ENCODE measurements at places on chromosomes 2 and 18. TPM values are rescaled to one million over a fixed set of nuclear protein-coding genes. Genes with fewer than 3 reads are reported as not detected.

Gene NT5C1B
- not detected for total RNA-seq

Gene UGT1A3
- not detected for total RNA-seq

Gene FAM237A
- not detected for total RNA-seq

Gene POTEC
- total RNA-seq, result not detected

Gene AQP12B
- total RNA-seq, result not detected

Gene L3MBTL4
- total RNA-seq, result under 0.01 TPM

Gene CCDC195
- total RNA-seq, result not detected

Gene PTH2R
- under 0.01 TPM for total RNA-seq

Gene ZBTB7C
- not detected for total RNA-seq

Gene SERPINB10
- not detected for total RNA-seq

Data from bronchus fibroblast of lung (primary cell).